BE2C (cell line): ENCODE measurements at places on chromosomes 11 and 22.

GRCh38 chr11:129995163-129995562, 7.5 kb downstream of the PRDM10 start:
- DNase-seq, result no peak

GRCh38 chr11:110859240-110859840, 147.1 kb upstream of the ARHGAP20 start:
- DNase-seq, result no peak

GRCh38 chr11:114622858-114623257, 27.3 kb upstream of the NXPE4 start:
- DNase-seq, result no peak

GRCh38 chr22:49192180-49192856, 635.4 kb downstream of the BRD1 start:
- DNase-seq, result no peak

DNA sequence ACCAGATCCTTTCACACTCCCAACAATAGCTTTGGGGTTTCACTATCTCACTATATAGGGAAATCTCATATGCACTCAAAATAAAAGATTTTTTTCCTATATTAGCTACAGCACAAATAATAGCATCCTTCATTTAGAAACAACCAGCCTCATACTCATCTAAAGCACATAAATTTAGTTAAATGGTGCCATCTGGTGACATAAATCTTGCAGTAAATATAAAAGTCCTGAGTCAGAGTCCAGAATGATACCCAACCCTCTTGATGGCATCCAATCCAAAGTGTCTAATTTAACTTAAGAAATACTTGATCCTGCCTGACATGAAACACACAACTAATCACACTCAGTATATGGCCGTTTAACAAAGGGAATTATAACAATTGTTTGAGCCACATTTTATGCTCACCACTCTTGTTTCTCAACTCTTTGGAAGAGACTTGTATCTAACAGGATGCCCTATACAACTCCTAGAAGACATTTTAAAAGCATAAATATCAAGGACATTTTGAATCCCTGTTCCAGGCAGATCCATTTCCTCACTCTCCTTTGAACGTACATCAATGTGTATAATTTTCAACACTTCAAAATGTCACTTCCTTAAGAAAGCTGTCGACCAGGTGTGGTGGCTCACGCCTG, 36.2 kb downstream of the DLG2 start:
- DNase-seq, result no peak

DNA sequence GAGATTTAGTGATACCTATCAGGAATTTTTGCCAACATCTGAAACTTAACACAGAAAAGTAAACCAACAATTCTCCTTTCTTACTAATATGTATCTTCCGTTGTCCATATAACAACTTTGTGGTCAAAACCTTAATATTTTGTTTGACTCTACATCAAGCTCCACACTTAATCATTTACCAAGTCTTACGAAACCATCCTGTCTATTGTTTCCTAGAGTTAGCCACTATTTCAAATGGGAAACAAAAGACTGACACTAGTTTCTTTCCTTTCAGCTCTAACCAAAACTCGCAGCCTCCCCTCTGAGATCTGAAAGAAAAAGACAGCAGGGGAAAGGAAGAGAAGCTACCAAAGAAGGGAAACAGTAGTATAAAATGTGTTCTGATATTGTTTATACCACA, 26.5 kb upstream of the PRDM10 start:
- DNase-seq, result no peak

DNA sequence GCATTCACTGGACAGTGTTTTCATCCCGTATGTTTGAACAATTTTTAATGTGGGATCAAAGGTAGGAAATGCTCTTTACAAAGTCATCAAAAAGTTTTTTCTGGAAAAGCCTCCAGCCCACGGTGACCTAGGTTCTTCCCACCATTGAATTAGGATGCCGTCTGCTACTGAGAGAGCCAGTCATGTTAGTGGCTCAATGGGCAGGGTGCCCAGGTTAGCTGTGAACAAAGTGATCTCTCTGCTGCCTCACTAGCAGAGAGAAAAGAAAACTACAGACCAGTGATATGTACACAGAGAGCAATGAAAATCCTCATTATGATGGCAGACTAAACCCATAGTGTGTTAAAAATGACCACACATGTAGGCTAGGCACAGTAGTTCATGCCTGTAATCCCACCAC, 32.4 kb downstream of the KCNQ1 start:
- no peak for DNase-seq

GRCh38 chr11:126421271-126421671, 65.8 kb downstream of the ST3GAL4 start:
- no peak for DNase-seq

DNA sequence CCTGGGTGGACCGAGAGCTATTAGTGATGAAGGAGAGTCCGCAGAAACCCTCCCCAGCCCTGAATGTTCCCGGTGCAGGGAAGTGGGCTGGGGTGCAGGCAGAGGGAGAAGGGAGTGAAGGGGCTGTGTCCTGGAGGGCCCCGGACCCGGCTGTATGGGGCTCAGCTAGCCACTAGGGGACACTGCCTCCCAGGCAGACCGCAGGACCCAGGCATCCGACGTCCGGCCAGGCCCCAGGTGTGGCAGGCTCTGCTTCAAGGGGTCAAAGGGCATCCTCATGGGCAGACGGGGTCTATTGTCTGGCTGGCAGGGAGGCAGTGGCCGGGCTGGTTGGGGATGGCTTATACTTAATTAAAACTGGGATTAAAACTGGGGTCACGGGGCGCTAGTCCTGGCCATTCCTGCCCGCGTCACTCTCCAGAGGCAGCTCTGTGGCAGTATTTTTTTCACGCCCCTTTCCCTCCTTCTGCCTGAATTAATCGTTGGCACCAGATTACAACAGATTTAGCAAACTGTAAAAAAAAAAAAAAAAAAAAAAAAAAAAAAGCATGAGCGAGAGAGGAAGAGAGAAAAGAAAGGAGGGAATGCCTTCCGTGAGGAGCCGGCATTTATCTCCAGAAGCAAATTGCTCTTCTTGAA, 5.1 kb downstream of the FLRT1 start:
- no peak for DNase-seq

GRCh38 chr11:2002807-2003206, 5.2 kb upstream of the H19 start:
- no peak for DNase-seq

- no peak for DNase-seq
Measured at GRCh38 chr11:101323997-101324396, 194.4 kb upstream of the PGR start.

DNA sequence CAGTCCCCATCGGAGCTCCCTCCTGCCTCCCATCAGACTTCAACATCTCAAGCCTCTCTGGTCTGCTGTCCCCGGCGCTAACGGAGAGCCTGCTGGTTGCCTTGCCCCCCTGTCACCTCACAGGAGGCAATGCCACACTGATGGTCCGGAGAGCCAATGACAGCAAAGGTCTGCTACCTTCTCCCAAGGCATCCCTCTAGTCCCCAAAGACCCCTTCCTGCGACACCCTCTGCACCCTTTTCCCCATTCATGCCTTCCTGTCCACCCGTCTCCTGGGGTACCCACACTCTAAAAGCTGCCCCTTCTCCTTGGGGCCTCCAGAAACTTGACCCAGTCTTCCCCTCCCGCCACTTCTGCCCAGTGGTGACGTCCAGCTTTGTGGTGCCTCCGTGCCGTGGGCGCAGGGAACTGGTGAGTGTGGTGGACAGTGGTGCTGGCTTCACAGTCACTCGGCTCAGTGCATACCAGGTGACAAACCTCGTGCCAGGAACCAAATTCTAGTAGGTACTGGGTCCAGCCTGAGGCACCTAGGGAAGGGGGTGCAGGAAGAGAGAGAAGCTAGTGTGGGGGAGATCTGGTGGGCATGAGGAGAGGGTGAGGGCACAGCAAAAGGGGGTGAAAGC, 860 bp downstream of the UPK2 start:
- DNase-seq, result no peak

GRCh38 chr22:31754813-31755212, 994 bp downstream of the DEPDC5 start:
- DNase-seq, result no peak

DNA sequence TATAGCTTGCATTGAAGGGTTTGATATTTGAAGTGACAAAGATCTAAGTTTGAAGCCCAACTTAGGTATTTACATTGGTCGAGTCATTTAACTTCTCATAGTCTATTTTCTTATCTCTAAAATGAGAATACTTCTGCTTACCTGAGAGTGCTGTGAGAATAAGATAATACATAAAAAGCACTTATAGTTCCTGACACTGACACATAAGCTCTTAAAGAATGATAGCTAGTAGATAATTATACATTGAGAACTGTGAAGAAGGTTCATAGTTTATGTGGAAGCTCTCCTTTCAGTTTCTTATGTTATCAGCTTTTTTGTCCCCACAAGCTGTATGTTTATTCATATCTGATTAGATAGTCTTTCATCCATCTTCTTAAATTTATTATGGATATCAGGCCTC, 4.8 kb downstream of the PPME1 start:
- DNase-seq, result no peak
